ENCODE measurements at places on chromosomes 12 and 14. TPM values are rescaled to one million over a fixed set of nuclear protein-coding genes. Genes with fewer than 3 reads are reported as not detected.

- no peaks in the 10 kb centered on the region for H3K27me3 ChIP-seq
- H3K27ac ChIP-seq, result no peak overlapping the region
- DNase-seq, result no peak
- peaks cover 3% of the 10 kb centered on the region for H3K4me1 ChIP-seq
Measured at GRCh38 chr12:26795910-26796309, 37.1 kb downstream of the ITPR2 start.

DNA sequence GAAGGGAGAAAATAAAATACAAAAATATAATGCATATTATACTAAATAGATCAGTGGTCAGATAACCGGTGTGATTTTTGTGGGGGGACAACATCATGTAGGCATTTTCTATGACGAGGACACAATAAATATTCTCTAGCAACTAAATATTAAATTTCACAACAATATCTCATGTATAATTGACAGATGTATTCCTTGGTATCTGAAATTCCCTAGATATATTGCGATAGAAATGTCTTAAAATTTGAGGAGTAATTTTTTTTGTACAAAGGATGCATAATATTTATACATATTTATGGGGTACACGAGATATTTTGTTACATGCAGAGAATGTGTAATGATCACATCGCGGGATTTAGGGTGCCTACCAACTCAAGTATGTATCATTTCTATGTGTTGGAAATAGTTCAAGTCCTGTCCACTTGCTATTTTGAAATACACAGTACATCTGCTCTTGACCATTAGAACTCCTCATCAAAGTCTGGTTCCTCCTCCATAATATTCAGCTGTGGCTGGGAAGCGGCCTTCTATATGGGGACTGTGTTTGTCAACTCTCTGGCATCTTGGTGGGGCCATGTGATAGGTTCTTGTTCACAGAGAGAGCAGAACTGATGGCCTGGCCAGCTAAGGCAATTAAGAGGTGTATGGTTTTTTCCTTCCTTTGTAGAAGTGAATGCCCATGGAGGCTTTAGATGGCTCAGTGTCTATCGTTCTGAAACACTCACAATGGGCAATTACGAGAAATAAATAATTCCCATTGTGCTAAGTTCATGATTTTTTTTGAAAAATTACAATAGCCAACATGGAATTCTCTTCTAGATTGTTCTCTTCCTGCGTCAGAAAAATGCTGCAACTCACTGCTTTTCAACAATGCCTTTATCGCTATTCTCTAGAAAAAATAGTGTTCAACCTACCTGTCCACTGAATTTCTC lies 8.8 kb downstream of the A2M start:
- no peak overlapping the region for H3K4me3 ChIP-seq
- no peaks in the 10 kb centered on the region for H3K36me3 ChIP-seq
- H3K4me1 ChIP-seq, result no peaks in the 10 kb centered on the region
- no peak for DNase-seq

- H3K4me1 ChIP-seq, result no peaks in the 10 kb centered on the region
- peak; percentile 30 for DNase-seq
- H3K27ac ChIP-seq, result no peak overlapping the region
- no peaks in the 10 kb centered on the region for H3K36me3 ChIP-seq
- H3K4me3 ChIP-seq, result no peak overlapping the region
Measured at GRCh38 chr12:93990832-93991803, 157.3 kb upstream of the PLXNC1 start.

GRCh38 chr14:104657101-104657524 lies 32.3 kb upstream of the INF2 start:
- H3K36me3 ChIP-seq, result no peaks in the 10 kb centered on the region
- H3K27me3 ChIP-seq, result no peaks in the 10 kb centered on the region
- no peak overlapping the region for H3K4me3 ChIP-seq

DNA sequence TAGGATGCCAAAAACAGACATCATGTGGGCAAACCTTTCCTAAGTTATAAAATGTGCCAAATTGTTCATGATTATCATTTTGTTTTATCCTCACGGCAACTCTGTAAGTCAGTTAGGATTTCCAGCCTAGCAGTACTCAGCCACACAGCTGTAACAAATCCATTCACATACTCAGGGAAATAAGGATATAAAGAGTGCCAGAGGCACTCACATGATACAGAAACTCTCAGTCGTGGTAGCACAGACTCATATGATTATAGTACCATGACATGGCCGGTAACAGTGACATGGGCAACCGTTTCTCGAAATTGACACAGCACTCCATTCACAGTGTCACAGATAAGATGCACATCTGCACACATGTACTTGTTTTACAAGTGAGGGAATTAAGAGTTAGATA lies 344.2 kb downstream of the LRIG3 start:
- no peaks in the 10 kb centered on the region for H3K36me3 ChIP-seq
- H3K27me3 ChIP-seq, result no peaks in the 10 kb centered on the region
- H3K4me3 ChIP-seq, result no peak overlapping the region

GPRC5D gene
- total RNA-seq, result not detected

All from A673 (cell line).